ENCODE measurements at places on chromosomes 12 and 14. TPM values are rescaled to one million over a fixed set of nuclear protein-coding genes. Genes with fewer than 3 reads are reported as not detected.

The GLIPR1L2 gene
- total RNA-seq = 0.09 TPM

DNA sequence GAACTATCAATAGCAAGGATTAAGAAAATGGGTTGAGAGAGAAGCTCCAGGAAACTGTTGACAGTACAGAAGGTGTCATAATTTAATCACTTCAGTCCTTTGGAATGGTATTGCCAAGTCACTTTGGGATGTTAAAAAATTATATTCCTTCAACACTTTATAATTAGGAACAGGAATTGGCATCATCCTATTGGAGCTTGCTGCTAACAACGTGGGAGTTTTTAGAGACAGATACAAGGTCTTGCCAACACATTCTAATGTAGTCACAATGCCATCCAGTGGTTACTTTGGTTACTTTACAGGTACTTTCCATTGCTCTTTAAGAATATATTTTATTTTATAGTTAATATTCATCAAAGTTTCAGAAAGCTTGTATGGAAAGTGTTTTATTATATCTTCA lies 310.1 kb downstream of the SYT1 start:
- no peak for DNase-seq

The GLS2 gene
- 17.0 TPM for total RNA-seq

DNA sequence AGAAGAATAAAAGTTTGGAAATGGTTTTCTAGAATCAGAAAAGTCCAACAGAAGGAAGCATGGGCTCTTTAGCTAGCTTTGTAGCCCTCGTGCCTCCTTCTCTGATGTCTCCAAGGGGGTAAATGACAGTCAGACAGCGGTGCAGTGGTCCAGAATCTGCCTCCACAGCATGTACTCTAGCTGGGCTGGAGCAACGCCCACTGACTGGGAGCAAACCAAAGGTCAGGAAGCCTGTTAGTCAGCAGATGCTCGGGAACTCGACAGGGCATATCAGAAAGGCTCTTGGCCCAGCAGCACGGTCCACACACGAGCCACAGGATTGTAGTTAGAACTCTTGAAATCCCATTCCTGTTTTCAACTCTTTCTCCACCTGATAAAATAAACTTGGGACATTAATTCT lies 164.3 kb downstream of the GRIN2B start:
- no peak for DNase-seq

GRCh38 chr14:87067061-87067460 lies 925.9 kb downstream of the GALC start:
- DNase-seq = no peak

DNA sequence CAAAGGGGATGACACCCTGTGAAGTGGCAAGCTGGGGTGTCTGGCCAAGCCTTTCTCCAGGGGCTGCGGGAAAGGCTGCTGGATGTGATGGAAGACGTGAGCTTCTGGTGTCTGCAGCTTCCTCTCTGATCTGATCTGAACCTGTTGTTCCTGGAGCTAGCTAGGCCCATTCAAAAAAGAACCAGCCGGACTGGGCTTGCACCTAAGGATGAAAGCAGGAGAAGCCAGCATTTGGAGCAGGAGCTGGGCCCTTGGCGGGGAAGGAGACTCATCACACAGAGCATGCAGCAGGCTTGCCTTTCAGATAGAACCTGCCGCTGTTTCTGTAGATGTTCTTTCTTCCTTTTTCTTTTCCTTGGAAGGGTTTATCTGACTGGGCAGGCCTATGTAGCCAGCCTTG lies 9.5 kb downstream of the RPH3A start:
- no peak for DNase-seq

GRCh38 chr12:7017870-7018349 lies 366 bp downstream of the LPCAT3 start:
- no peak for DNase-seq

DNA sequence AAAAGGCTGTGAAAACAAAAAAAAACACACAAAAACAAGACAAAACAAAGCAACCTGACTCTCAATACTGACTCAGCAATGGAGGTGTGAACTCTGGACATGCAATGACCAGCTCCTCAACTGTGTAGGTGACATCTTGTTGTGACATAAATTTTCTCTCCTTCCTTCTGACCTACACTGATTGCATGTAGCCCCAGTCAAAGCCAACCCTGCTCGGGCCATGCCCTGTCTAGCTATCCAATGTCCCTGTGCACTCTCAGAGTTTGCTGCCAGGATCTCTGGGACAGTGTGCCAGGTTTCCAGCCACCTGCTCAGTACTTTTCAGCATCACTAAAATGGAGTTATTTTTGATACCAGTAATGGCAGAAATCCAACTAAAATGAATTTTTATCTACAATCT lies 18.9 kb upstream of the CRACR2A start:
- DNase-seq = no peak

The PSME2 gene
- total RNA-seq = 125 TPM

The RERG gene
- not detected for total RNA-seq

DNA sequence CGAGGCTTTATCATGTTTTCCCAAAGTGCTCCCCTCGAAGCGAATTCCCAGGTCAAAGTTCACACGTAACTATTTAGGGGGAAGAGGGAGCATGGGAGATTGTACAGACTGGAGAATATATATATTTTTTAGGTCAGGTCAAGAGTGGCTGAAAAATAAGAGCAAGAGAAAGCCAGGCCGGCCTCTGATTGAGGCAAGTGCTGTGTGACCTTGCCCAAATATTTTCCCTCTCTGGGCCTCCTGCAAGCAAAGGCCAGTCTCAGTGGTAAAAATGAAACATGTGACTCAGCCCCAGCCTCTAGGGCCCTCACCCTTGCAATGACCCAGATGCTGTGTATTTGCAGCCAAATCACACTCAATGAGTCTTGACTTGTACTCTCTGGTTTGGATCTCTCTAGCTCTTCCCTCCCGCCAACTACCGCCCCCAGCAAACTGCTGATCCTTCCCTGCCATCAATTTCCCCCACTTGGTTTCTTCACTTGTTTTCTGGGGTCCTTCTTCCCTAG lies 34.1 kb downstream of the SMUG1 start:
- DNase-seq = no peak

DNA sequence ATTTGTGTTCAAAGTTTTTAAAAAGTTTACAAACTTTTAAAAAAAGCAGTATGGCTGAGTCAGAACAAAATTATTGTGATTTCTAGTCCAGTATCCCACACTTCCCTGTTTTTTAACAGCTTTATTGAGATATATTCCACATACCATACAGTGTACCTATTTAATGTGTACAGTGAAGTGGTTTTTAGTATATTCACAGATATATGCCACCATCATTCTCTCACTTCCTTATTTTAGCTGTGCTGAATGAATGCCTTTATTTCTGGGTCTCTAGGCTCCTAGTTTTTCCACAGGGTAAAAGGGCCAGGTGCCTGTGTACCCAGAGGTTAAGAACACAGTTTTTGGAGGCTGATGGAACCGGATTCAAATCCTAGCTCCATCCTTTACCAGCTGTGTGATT lies 58.9 kb upstream of the SRSF5 start:
- no peak for DNase-seq

DNA sequence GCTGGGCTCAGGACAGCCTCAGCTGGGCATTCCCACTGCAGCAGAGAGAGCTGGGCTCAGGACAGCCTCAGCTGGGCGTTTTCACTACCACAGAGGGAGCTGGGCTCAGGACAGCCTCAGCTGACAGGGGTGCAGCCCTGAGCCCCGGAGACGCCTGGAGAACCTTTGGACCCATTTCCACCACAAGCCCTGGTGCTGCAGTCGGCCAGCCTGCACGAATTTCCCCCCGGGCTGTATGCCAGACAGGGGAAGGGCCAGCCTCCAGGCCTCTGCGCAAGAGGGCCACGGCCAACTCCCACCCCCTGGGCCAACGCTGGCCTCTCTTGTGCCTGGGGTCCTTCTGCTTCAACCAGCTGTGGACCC lies 2.6 kb upstream of the C14orf180 start:
- DNase-seq = no peak

GRCh38 chr12:132592282-132592970 lies 18.0 kb downstream of the LRCOL1 start:
- no peak for DNase-seq

DNA sequence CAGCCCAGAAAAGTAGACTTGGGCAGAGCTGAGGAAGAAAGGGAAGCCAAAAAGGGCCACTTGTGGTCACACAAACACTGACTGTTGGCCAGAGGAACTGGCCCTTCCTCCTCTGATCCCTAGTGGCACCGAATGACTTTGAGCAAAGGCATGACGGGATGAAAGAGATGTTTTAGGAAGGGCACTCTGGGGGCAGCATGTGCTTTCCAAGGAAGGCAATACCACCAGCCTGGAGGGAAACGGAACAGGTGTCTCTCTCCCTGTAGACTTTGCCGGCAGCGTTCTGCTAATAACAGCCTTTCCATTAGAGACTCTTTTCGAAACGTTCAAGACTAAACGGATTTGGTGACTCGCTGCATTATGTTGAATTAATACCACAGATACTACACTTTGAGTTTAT lies 12.3 kb upstream of the FBXO21 start:
- DNase-seq = no peak

DNA sequence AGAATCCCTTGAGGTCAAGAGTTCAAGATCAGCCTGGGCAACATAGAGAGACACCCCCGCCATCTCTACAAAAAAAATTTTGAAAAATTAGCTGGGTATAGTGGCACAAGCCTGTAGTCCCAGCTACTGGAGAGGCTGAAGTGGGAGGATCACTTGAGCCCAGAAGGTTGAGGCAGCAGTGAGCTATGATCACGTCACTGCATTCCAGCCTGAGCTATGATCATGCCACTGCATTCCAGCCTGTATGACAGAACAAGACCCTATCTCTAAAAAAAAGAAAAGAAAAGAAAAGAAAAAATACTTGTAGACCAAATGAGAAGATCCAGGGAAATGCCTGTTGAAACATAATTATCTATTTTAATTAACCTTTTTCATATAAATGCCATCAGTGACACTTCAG lies 93.8 kb upstream of the MDM1 start:
- no peak for DNase-seq

The DTX1 gene
- 3.0 TPM for total RNA-seq

- no peak for DNase-seq
These were observed 114.7 kb downstream of the LGMN start for GRCh38 chr14:92633724-92634123.

The SAMD4A gene
- 9.9 TPM for total RNA-seq

The C14orf132 gene
- total RNA-seq = 5.7 TPM

The KRT75 gene
- total RNA-seq = not detected

The CRIP1 gene
- total RNA-seq = 8.8 TPM

DNA sequence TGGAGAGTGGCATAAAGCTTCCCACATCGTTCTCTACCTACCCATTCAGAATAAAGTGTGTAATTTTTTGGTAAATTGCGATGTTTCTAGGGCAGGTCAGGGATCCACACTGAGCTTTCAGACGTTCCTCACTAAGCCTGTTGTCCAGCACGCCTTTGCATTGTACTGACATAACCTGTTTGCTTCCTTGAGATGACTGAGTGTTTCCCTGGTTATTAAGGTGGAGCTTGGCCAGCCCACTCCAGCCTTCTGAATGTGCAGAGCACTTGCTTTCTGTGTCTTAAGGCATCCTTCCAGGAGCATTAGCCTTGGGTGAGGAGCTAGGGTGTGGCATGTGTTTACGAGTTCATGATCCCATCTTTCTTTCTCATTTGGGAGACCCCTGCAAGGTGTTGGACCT lies 96.4 kb downstream of the TMEM260 start:
- DNase-seq = no peak

- no peak for DNase-seq
These were observed 15.6 kb downstream of the CCDC198 start for GRCh38 chr14:57478050-57478449.

The ATL1 gene
- total RNA-seq = 3.2 TPM

Measured in H9 (cell line).